ENCODE measurements at places on chromosomes 5 and 9. TPM values are rescaled to one million over a fixed set of nuclear protein-coding genes. Genes with fewer than 3 reads are reported as not detected.

GADD45G gene
- 13.0 TPM for total RNA-seq

SLC34A3 gene
- not detected for total RNA-seq

PSAT1 gene
- 2.3 TPM for total RNA-seq

CENPP gene
- 6.1 TPM for total RNA-seq

DNA sequence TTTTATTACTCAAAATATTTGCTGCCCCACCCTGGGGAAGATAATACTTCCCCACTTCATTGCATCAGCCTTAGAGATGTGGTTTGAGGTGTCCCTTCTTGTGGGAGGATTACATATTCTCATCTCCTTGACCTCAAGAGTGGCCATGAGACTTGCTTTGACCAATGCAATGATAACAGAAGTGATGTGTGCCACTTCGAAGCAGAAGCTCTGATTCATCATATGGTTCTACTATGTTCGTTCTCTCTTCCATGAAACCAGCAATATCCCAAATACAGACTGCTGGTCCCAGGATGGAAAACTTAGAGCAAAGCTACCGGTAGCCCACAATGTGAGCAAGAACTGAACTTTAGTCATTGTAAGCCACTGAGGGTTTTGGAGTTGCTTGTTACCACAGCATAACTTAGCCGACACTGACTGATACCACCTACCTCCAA, 92.0 kb downstream of the THBS4 start:
- DNase-seq: no peak

FUT7 gene
- total RNA-seq: not detected
